ENCODE measurements at places on chromosomes 12 and 14.

GRCh38 chr12:88816201-88816600 is 235.9 kb upstream of the KITLG start:
- DNase-seq: no peak

DNA sequence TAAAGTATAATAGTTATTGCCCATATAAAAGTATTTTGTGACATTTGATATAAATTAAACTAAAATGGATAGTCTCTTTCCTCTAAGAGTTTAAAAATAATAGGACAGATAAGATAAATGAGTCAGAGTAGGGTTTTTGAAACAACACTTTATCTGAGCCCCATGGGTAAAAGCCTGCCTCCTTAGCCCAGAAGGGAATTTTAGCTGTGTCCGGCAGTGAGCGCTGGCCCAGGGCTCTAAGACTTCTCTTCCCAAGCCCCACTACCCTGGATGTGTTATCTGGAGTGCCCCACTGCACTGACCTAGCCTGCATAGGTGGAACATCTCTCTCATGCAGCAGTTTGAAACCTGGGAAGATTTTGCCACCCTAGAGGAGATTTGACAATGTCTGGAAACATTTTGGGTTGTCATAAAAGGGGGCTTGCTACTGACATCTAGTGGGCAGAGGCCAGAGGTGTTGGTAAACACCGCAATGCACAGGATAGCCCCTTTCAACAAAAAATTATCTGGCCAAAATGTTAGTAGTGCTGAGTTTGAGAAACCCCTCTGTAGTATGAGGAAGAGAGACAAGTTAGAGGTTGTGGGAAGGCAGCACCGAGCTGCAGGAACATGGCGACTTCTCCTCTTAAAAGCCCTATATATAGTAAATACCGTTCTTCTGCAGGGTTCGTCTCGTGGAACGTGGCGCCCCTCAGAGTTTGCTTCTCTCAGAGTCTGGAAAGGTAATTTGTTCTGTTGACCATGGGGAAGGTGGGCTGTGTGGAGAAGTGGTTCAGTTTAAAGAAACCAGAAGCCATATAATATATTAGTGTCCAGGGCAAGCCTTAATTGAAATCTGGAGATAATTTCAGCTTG is 29.3 kb upstream of the ATF1 start:
- no peak for DNase-seq

- no peak for DNase-seq
Measured at GRCh38 chr12:49933796-49934195, 16.7 kb upstream of the AQP2 start.

- no peak for DNase-seq
Measured at GRCh38 chr14:22900081-22900799, 17.2 kb downstream of the REM2 start.

GRCh38 chr14:30214014-30214413 is 286.4 kb upstream of the PRKD1 start:
- DNase-seq: no peak

DNA sequence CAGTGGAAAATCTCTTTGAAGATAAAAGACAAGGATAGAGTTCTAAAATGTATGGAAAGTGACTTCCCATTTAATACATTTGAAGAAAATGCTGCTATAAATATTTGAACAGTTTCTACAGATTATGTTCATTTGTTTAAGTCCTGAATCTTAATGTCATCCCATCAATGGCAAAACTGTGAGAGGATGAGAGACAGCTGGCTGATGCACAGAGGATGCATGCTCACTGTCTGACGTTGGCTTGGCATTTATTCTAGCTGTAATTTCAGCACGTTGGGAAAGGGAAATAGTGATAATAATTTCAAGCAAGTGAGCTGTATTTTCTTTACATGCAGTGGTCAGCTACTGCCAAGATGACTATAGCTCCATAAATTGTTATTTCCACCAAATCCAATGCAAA is 40.5 kb downstream of the PPFIA2 start:
- no peak for DNase-seq

- DNase-seq: no peak
Measured at GRCh38 chr12:126617312-126617711, 1552.1 kb downstream of the AACS start.

GRCh38 chr12:64286521-64286920 is 64.4 kb upstream of the KICS2 start:
- DNase-seq: no peak

DNA sequence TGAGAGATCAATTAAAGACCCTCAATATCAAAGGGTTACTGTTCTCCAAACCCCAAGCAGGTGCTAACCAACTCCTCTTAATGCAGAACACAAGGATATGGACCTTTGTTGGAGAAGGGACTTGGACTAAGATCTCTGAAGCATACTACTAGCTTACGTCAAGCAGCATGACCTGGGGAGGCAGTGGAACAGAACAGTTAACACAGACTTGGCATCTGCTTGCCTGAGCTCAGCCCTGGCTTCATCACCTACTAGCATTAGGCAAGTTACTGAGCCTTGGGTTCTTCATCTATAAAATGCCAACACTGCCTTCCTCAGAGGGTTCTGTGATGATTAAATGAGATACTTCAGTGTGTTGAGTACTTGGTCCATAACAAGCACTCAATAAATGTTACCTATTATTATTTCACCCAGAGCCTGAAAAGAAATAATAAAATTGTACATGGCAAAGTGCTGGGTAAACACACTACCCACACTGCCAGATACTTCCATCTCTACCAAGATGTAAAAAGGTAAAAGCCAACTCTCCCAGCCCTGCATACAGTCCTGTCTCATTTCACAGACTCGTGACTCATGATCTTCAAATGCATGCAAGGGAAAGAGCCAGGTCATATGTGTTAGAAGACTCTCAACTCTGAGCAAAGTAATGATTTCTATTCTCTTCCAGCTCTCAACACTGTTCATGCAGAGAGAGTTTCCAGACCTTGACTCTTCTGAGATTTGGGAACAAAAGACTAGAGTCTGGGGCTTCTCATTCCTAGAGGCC is 39.7 kb downstream of the FMNL3 start:
- DNase-seq: no peak

DNA sequence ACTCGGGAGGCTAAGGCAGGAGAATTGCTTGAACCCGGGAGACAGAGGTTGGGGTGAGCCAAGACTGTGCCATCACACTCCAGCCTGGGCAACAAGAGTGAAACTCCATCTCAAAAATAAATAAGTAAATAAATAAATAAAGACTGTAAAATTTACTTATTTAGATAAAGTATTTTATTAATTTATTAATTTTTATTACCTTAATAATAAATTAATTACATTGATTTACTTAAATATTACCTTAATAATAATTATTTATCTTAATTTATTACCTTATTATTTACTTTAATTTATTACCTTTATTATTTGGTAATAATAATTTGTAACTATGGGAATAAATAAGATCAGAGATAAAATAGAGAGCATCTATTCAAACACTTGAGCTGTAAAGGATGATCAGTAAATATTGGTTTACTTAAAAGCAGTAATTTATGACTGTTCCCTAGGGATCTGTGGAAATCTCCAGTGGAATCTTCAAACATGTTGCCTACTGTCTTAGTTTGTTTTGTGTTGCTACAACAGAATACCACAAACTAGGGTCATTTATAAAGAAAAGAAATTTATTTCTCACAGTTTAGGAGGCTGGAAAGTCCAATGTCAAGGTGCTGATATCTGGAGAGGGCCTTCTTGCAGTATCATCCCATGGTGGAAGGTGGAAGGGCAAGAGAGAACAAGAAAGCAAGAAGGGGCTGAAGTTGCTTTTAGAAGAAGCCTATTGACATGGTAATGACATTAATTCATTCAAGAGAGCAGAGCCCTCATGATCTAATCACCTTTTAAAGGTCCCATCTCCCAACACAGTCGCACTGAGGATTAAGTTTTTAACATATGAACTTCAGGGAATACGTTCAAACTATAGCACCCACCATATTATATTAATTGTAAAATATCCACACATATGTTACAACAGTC is 37.1 kb downstream of the SOCS2 start:
- no peak for DNase-seq

GRCh38 chr12:113813229-113813541 is 152.9 kb downstream of the RBM19 start:
- DNase-seq: no peak

GRCh38 chr14:33110737-33111443 is 172.2 kb downstream of the NPAS3 start:
- no peak for DNase-seq

DNA sequence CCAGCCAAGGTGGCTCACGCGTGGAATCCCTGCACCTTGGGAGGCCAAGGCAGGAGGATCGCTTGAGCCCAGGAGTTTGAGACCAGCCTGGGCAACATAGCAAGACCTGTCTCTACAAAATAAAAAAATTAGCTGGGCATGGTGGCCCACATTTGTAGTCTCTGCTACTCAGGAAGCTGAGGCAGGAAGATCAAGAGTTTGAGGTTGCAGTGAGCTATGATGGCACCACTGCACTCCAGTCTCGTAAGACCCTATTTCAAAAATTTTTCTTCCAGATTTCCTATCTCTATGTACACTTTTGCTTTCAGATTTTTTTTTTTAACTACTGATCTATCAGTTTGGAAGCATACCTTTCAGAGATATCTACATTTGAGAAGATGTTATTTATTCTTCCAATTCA is 15.3 kb downstream of the SNX6 start:
- DNase-seq: no peak

DNA sequence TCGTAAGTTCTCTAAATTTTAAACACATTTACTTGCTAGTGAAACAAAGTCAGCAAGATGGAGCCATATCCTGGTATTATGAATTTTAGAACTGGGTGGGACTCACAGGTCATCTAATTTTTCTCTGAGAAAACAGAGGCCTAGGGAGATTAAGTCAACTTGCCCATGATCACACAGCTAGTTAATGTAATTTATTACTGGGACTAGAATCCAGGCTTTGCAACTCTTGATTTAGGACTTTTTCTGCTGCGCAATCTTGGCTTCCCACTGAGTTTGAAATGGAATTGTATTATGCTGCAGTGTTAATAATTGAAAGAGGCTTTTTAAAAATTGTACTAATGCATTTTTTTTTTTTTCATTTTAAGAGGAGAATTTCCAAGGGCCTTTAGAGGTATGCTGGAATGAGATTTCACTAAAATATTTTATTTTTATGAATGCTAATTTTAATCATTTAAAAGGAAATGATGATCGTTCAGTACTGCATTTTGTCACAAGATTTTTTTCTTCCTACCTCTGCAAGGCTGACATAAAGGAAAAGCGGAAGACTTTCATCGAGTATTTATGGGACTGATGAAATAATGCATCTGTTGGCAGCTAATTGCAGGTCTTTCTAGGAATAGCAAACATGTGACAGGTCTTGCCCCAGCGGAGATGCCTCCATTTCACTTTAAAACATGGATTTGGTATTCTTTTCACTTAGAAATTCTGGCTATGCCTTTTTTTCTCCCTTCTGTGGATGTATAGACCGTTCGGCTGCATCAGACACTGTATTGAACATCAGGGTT is 9.6 kb downstream of the CRADD start:
- no peak for DNase-seq

- DNase-seq: no peak
Measured at GRCh38 chr12:3977621-3978020, 104.4 kb upstream of the PARP11 start.

DNA sequence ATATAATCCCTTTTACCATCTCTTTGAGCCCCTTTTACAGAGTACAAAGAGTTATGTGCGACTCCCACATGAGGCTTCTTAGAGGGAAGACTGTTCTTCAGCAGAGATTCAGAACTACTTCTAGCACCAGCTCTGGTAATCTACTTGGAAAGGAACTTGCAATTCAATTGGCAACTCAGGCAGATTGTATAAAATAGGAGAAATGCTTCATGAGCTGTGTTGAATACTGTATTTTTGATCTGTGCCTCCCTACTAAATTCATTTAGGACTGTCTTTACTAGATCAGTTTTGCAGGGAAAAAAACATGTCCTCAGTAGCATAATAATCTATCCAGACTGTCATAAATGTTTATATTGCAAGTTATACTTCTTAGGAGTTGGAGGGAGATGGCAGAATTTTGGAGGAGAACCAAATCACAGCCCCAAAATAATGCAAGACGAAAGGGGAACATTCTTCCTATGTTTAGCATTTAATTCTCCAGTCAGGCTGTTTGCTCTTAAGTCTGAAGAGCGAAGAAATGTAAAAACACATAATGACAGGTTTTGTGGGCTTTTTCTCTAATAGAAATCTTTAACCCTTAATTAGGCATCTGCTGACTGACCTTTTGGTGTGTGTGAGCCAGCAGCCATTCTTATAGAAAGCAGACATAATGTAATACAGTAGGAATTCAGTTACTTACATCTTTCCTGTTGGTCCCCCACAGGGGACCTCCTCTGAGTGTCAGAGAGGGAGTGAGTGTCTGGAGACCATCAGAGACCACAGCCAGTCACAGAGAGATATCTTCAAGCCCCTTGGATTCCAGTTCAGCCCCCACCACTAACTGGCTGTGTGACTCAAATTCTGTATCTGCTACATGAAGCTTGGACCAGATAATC is 3.9 kb downstream of the ANO4 start:
- DNase-seq: no peak

GRCh38 chr12:116404913-116405611 is 127.6 kb upstream of the MED13L start:
- DNase-seq: no peak

GRCh38 chr14:30354439-30354838 is 204.5 kb upstream of the G2E3 start:
- no peak for DNase-seq

DNA sequence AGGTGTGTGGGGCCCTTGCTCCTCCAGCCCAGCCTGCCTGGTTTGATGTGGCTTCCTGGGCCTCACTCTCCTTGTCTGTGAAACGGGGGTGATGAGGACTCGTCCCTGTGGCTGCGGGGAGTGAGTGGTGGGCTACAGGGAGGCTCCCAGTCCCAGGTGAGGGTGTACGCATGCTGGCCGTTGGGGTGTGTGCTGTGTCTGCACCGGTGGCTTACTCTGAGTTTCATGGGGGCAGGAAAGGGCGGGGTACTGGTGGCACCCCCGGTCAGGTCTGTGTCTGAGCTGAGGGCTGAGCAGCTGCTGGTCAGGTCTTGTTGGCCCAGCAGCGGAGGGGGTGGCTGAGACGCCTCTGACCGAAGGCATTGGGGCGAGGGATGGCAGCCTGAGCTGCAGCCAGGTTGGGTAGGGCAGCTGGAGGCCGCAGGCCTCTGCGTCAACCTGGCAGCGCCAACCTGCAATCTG is 11.2 kb downstream of the ULK1 start:
- no peak for DNase-seq

GRCh38 chr12:11767798-11768197 is 118.3 kb downstream of the ETV6 start:
- no peak for DNase-seq

DNA sequence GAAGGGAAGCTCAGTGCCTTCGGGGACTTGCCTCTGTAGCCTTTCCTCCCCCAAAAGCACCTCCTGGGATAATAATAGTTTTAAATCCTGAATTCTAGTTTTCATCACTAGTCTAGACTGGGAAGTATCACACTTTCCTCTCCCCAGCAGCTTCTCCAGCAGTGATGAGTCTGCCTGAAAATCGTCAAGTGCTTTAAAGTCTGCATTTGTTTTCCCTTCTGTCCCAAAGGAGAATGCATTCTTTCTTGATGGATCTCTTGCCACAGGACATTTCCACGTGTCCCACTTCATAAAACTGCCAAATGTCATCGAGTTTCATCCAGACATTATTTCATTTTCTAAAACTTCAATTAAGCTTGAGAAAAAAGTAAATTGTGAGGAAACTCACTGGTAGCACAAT is 15.0 kb downstream of the CSRP2 start:
- DNase-seq: no peak
